ENCODE measurements at places on chromosomes 4 and X.

DNA sequence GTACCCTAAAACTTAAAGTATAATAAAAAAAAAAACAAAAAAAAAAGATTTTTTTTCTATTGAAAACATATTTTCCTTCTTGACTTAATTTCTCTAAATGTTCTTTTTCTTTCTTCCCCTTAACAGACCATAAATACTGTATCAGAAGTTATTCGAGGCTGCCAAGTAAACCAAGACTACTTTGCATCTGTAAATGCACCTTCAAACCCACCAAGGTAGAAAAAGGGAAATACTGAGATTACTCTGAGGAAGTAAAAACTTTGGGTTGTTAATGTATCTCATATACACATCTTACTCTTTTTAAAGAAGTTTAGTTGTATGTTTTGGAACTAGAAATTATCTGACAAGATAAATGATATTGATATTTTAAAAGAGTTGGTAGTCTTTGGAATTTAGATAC is 65.6 kb downstream of the USO1 start:
- no peak for DNase-seq

DNA sequence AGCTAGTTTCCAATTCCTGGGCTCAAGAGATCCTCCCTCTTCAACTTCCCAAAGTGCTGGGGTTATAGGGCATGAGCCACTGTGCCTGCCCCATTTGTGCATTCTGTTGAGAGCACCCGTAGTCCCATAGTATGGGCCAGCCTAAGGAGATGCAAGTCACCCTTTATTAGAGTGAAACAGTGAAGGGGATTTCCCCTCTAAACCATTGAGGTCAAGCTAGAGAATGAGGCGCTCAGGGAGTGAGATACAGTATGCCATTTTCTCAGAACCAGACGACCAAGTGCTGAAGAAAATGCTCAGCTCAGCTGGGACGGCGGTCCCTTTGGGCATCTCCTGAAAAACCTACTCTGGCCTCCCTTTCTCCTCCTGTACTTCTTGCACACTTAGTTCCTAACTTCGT is 18.7 kb downstream of the RNF4 start:
- DNase-seq = no peak

DNA sequence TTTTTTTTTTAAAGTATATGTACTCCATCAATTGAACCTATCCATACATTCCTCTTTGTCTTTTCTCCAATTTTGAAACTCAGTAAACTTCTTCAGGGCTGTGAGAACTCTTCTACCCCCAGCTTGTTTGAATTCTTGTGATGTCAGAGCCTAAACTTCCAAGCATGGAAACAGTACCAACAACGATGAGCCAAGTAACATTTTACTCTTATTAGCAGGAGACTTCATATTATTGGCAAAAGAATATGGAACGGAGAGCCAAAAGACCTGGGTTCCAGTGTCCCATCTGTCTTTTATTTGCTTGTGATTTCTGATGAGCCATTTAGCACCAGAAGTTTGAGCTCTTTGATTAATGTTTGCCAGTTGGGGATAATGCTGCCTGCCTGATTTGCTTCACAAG is 5.3 kb downstream of the DIAPH2 start:
- no peak for DNase-seq

DNA sequence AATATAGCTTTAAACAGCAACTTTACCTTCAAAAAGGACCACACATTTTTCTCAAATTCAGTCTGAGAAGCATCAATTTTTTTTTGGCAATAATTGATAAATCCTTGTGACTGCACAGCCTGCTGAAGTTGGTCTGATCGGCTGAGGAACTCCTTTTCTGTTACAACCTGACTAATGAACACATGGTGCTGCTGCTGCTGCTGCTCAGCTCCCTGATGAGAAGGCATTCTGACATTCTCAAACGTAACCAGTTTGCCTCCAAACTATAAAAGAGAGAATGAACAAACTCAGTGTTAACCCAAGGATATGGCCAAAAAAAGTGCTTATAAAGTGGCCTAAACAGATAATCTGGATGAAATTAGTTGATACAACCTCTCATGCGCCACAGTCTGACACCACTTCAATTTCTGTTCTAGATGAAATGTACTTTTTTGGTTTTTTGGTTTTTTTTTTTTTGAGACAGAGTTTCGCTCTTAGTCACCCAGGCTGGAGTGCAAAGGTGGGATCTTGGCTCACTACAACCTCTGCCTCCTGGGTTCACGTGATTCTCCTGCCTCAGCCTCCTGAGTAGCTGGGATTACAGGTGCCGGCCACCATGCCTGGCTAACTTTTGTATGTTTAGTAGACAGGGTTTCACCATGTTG is 26.5 kb downstream of the SEC31A start:
- DNase-seq = no peak

GRCh38 chrX:38166478-38167083 is 54.1 kb downstream of the SRPX start:
- no peak for DNase-seq

DNA sequence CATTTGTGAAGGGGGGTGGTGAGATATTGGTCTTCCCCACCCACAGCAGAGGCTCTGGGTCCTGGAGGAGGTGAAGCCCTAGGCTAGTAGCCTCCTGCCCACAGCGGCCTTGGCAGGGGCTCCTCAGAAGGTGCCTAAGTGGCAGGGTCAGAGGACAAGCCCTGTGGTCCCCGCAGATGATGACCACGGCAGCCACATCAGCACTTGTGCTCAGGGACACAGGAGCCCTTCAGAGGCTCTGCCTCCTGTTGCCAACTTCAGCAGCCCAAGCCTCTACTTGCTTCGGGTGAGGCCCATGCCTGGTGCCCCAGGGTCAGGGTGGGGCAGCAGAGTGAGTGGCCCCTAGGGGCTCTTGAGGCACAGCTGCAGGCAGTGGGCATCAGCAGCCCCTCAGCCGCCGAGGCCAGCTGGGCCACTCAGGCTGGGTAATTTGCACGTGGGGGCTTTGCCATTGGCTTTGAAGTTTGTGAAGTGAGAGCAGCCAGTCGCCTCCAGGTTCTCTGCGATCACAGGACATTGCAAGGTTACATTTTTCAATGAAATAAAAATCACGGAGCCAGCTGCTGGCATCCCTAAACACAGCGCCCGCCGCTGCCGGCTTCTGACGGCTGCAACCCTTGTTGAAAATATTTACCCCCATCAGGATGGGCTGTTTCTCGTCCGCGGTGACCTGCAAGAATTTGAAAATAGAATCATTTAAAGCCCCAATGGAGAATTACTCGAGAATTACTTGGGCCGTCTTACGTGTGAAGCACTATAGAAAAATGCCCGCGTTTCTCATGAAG is 108.5 kb downstream of the HMX1 start:
- peak; percentile 9 for DNase-seq

All from right hindlimb (tissue), 1 donor.